Astrocyte of the cerebellum (primary cell): ENCODE measurements at places on chromosomes 1 and 21.

GRCh38 chr1:13759072-13759471, 59.1 kb downstream of the PRDM2 start:
- no peak for DNase-seq

- no peak for DNase-seq
These were observed 352.0 kb upstream of the C1orf87 start for GRCh38 chr1:60425528-60425927.

DNA sequence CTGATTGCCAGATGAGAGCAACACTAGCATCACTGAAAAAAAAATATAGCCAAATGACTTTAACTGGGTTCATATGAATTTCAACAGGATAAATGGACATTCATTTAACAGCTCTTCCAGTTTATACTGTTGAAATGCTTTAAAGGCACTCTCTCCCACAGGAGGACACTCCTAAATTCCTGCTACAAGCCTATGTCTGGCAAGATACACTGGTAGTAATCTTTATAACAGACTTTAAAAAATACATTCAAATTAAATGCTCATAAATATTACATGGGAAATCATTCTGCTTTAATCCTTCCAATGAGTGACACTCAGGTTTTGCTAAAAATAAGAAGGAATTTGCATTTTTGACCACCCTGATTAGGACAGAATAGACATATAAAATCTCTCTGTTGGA, 526.7 kb upstream of the ADAMTS5 start:
- DNase-seq = no peak

DNA sequence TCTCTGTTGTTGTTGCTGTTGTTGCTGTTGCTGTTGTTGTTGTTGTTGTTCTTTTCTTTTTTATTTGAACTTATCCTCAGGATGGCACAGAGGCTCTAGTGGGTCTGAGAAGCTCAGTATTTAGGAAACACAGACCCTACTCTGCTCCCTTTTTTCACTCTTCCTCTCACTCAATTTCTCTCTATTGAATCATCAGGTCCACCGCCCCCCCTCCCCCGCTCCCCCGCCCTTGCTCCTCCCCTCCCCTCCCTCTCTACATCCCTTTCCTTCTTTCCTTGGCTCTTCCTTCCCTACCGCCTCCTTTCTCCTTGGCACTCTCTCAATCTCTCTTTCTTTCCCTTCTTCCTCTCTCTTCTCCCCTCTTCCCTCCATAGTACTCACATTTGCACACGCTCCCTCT, 218.5 kb upstream of the ZC3H12A start:
- DNase-seq = no peak

DNA sequence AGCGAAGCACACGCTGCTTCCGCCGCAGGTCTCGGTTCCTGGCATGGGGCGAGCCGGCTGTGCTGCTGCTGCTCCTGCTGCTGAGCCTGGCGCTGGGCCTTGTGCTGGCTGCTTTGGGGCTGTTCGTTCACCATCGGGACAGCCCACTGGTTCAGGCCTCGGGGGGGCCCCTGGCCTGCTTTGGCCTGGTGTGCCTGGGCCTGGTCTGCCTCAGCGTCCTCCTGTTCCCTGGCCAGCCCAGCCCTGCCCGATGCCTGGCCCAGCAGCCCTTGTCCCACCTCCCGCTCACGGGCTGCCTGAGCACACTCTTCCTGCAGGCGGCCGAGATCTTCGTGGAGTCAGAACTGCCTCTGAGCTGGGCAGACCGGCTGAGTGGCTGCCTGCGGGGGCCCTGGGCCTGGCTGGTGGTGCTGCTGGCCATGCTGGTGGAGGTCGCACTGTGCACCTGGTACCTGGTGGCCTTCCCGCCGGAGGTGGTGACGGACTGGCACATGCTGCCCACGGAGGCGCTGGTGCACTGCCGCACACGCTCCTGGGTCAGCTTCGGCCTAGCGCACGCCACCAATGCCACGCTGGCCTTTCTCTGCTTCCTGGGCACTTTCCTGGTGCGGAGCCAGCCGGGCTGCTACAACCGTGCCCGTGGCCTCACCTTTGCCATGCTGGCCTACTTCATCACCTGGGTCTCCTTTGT, 2.6 kb downstream of the TAS1R3 start:
- no peak for DNase-seq

DNA sequence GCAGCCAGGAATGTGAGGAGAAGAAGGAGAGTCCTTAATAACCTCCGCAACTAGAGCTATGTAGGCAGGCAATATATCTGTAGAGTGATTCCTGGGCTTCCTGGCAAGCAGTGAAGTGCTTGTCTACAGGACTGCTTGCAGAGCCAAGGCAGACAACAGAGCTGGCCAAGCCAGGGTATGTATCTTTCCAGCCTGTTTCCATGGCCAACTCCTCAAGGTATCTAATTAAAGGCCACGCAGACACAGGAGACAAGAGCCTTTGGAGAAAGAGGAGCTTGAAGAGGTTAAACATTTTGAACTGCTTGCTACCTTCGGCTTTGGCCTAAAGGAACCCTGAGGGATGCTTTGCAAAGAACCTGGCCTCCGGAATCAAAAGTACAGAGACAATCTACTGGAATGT, 137.4 kb downstream of the PIGK start:
- DNase-seq = no peak

- DNase-seq = no peak
These were observed 45.7 kb downstream of the PTGFR start for GRCh38 chr1:78536427-78536826.

- DNase-seq = no peak
These were observed 12.2 kb downstream of the PTCH2 start for GRCh38 chr1:44830900-44831304.

DNA sequence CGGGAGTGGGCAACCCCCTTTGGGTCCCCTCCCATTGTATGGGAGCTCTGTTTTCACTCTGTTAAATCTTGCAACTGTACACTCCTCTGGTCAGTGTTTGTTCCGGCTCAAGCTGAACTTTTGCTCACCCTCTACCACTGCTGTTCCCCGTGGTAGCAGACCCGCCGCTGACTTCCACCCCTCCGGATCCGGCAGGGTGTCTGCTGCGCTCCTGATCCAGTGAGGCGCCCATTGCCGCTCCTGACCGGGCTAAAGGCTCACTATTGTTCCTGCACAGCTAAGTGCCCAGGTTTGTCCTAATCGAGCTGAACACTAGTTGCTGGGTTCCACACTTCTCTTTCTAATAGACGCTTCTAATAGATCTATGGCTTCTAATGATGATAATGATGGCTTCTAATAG, 488.6 kb downstream of the MRPL39 start:
- no peak for DNase-seq

DNA sequence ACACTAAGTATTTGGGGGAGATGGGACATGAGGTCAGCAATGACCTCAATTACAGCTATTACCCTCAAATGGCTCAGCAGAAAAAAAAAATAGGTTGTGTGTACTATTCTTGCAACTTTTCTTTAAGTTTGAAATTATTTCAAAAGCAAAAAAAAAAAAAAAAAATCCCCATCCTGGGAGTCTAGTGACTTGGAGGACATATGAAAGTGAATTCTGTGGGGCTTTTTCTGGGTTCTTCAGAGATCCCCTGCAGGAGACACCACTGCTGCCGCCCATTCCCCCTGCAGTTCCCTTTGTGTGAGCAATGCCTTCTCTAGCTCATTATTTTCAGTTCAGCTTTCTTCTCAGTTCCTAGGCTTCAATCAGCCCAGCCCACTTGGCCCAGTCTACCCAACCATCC, 16.7 kb downstream of the HSD11B1 start:
- no peak for DNase-seq

DNA sequence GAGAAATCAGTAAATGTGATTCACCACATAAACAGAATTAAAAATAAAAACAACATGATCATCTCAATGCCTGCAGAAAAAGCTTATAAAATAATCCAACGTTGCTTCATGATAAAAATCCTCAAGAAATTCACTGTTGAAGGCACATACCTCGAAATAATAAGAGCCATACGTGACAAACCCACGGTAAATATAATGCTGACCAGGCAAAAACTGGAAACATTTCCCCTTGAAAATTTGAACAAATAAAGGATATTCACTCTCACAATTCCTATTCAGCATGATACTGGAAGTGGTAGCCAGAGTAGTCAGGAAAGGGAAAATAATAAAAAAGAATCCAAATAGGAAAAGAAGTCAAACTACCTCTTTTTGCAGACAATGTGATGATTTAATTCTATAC, 148.8 kb downstream of the BRINP3 start:
- no peak for DNase-seq

GRCh38 chr1:59229138-59229537, 67.8 kb upstream of the FGGY start:
- no peak for DNase-seq

- DNase-seq = peak; percentile 95
These were observed 663.7 kb downstream of the ADGRL2 start for GRCh38 chr1:82464362-82465001.

DNA sequence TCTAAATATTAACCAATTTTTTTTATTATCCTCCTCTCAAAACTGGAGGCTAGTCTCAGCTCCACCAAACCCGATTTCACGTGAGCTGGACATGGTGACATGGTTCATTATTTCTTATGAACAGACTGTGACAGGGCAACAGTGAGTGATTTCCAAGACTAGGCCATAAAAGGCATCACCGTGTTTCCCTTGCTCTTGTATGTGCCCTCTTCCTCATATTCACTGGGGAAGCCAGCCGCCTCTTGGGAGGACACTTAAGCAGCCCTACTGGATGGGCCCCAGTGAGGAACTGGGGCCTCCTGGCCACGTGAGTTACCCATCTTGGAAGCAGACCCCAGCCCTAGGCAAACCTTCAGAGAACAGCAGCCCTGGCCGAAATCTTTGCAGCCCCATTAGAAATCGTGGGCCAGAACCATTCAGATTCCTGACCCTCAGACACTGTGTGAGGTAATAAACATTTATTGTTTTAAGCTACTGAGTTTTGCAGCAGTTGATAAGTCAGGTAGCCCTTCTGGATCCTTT, 105.0 kb downstream of the GALNT2 start:
- DNase-seq = no peak

GRCh38 chr1:115134850-115135480, 45.7 kb upstream of the TSPAN2 start:
- peak; percentile 45 for DNase-seq

- DNase-seq = no peak
These were observed 37.2 kb downstream of the OR6Y1 start for GRCh38 chr1:158516966-158517365.

DNA sequence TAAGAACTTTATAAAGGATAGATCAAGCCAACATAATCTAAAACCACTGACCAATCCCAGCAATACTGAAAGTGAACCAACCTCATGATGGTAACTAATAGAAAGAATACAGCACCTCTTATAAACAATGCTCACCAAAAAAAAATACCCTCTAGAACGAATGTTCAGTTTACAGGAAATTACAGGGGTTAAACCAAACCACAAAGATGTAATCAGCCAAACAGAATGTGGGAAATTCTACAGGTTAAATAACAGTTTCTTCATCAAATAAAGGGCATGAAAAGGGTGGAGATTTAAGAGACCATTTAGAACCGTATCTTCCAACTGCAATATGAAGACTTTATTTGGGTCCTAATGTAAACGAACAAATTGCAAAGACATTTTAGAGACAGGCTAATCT, 30.4 kb downstream of the ARID4B start:
- DNase-seq = peak; percentile 74

DNA sequence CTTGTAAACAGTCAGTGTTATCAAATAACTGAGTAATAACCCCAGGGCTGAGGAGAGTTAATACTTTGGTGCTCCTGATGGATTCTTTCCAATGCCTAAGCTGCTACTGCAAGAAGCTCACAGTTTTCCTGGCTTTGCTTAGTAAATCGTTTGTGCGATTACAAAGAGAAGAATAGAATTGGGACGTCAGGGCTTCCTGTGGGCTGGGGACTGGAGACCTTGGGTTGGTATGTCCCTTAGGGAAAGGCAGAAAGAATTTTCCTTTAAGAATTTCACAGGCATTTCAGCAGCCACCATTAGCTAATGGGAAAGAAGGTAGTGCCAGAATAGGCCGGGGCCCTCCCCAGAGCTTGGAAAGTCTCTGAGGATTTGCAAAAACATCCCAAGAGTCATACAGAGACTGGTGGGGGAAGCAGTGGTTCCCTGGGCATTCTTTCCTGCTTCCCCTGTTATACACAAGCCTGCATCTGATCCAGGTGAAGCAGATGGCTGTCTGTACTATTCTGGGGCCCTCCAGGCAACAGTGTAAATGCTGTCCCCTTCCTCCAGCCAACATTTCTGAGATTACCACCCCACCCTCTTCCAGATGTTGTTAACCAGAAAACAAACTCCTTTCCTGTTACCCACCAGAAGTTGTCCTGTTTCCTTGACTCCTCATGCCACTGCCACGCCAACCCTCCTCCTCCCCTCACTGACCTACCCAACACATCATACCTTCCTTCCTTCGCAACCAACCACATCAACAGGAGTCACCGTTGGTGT, 40.2 kb downstream of the PLXNA2 start:
- DNase-seq = peak; percentile 70

DNA sequence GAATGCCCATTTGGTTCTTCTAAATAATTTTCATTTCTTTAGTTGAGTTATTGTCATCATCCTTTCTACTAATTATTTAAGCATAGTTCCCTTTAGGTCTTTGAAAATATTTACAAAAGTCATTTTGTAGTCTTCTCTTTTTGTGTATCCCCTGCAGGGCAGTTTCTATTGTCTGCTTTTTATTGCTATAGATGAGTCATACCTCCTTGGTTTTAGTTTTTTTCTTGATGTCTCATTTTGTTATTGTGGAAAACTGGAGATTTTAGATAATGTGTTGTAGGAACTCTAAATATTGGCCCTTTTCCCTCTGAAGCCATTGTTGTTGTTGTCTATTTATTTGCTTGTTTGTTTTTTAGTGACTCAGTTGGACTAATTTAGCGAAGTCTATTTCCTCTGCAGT, 387.9 kb downstream of the NUF2 start:
- DNase-seq = peak; percentile 9
